ENCODE measurements at places on chromosomes 16 and 17.

- no peak for DNase-seq
These were observed 5.0 kb downstream of the CX3CL1 start for GRCh38 chr16:57377080-57377841.

DNA sequence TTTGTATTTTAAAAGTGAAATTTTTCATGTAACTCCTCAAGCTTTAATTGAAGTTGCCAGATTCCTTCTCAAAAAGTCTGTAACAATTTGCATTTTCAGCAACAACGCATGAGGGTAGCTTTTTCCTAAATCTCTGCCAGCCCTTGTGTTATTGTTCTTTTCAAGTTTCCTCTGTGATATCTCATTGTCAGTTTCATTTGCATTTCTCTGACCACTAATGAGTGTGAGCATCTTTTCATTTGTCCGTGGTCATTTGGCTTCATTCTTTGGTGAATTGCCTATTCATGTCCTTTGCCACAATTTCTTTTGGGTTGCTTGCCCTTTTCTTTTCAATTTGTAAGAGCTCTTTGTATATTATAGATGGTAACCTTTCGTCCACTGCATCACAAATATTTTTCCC is 68.0 kb upstream of the NKD1 start:
- no peak for DNase-seq

DNA sequence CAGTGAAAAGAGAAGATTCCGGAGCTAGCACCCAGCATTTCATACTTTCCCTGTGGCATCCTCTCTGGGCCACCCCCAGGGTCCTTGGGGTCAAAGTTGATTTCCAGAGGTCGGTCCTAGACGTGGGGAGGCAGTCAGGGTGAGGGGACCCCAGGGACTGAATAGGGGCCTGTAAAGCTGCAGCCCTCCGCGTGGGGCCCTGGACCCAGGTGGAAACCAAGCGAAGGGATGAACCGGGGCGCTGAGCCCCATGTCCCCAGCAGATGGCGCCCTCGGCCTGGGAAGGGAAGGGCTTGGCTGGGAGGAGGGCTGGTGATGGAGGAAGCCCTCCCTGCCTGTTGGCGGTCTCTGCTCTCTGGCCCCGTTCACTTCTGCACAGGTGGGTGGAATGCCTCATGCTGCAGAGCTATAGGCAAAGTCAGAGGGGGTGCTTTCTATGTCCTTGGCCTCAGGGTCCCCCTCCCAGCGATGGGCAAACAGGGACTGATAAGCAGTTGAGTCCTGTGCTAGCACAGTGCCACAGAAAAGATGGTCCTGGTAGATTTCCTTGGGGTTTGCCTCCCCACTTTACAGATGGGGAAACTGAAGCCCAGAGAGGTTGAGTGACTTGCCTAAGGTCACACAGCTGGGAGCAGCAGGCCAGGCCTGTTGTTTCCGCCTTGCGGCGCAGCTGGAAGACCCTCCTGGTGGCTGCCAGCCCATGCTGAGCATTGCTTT is 163.4 kb upstream of the CIBAR2 start:
- DNase-seq = peak; percentile 53

GRCh38 chr17:73278465-73279453 is 17.1 kb upstream of the CPSF4L start:
- DNase-seq = peak; percentile 89

GRCh38 chr16:49275050-49275730 is 6.4 kb downstream of the CBLN1 start:
- DNase-seq = no peak

DNA sequence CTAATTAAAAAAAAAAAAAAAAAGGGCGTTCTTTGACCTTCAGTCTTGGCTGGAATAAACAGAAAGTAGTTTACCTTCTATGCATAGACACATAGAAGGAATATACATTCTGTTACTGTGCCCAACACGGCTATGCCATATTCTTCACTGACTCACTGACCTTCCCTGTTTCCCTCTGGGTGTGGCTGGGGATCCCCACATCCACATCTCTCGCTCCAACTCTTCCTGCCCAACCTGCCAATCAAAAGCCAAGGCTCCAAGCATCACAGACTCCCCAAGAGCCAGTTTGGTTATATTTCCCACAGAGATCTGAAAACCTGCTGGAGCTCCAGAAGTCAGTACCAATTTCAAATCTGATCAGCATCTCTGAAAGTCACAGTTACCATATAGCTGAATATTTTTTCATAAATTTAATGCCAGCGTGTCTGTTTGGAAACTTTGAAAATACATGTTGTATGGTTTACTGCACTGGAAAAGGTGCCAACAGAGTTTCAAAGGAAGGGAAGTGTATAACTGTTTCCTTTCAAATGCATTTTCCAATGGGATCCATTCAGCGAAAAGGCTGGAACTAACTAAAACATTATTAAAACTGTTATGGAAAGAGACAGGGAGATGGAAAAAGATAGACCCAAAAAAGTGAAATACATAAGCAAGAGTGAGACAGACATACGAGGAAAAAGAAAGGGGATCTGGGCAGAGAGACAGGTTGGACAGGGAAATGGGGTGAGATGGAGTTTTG is 91.8 kb downstream of the SMG6 start:
- no peak for DNase-seq

- DNase-seq = no peak
These were observed 8.8 kb downstream of the CNP start for GRCh38 chr17:41975099-41976083.

- no peak for DNase-seq
These were observed 58.0 kb downstream of the PITPNC1 start for GRCh38 chr17:67435122-67435521.

DNA sequence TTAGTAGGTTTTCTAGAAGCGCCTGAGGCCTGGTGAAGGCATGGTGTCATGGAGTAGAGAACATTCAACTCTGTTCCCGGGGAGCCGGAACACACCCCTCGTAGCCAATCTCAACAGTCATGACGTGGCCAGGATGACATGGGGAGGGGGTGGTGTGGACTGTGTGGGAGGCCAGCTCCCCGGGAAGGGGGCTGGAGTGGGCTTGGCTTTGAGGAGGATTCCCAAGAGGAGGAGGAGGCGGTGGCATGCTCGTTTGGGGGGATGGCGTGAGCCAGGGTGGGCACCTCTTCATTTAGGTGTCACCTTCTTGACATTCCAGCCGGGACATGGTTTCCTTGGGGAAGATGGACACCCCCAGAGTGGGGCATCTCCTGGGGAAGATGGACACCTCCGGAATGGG is 257.5 kb downstream of the SEC14L1 start:
- DNase-seq = no peak

DNA sequence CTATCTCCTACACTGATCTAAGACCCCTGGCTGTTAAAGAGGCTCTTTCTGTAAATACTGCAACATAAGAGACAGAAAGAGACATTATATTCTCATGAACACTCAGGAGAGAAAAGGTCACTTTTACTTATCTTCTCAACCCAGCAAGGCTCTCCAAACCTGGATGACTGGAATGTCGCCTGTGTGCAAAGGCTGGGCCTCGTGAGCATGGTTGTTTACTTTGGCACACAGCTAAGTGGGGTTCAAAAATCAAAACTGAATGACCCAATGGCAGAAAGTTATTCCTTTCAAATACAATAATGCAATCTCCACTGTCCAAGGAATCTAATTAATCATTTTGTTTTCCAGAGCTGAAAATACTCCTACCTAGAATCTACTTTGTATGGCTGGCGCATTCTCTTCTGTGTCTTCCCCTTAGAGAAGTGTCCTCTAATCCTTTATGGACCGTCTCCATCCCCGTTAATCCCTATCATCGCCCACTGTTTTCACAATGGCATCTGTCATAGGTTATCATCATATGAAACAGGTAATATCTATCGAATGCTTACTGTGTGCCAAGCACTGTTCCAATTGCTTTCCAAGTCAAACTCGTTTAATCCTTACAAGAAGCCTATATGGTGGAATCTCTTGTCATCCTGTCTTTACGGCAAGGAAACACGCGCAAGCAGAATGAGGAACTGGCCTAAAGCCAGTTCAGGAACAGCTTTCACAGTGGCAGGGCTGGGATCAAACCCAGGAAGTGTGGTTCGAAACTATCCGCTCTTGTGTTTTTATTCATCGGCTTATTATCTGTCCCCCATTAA is 1.3 kb downstream of the SLX4 start:
- DNase-seq = no peak

- DNase-seq = no peak
These were observed 3.1 kb downstream of the SLC26A11 start for GRCh38 chr17:80223142-80223815.

DNA sequence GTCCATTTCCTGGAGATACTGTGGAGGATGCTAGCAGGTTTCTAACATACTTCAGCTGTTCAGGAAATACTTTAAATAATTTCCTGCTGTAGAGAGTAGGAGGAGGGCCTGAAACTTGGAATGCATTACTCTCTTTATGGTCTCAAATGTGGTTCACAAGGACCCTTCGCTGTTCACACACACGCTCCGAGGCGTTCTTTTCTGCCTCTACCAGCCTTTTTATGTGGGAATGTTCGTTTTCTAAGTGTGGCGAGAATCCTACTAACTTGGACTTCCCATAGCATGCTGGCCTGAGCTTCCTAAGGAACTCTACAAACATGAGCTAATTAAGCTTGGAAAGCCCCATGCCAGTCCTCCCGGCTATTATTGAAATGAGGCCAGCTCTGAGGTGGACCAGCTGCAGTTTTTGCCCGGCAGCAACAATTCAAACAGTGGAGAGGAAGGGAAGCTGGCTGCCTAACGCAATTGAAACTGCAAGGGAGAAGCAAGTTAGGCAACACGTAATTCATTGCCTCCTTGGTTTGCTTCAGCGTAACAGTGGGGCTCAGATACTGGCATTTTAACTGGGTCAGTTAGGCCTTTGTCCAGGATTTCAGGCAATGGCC is 18.9 kb downstream of the KPNA2 start:
- no peak for DNase-seq

GRCh38 chr17:34287875-34288274 is 2.3 kb downstream of the CCL11 start:
- no peak for DNase-seq

DNA sequence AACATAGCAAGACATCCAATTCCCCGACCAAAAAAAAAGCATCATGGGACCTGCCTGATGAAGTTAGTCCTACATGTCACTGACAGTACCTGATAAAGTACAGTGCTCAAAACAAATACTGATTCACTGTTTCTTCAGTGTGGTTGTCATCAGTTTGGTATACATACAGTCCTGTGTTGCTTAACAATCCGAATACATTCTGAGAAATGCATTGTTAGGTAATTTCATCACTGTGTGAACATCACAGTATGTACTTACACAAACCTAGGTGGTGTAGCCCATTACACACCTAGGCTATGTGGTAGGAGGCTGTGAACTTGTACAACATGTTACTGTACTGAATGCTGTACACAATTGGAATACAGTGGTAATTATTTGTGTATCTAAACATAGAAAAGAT is 19.0 kb upstream of the FA2H start:
- no peak for DNase-seq

GRCh38 chr16:9913604-9914326 is 268.5 kb downstream of the GRIN2A start:
- no peak for DNase-seq

DNA sequence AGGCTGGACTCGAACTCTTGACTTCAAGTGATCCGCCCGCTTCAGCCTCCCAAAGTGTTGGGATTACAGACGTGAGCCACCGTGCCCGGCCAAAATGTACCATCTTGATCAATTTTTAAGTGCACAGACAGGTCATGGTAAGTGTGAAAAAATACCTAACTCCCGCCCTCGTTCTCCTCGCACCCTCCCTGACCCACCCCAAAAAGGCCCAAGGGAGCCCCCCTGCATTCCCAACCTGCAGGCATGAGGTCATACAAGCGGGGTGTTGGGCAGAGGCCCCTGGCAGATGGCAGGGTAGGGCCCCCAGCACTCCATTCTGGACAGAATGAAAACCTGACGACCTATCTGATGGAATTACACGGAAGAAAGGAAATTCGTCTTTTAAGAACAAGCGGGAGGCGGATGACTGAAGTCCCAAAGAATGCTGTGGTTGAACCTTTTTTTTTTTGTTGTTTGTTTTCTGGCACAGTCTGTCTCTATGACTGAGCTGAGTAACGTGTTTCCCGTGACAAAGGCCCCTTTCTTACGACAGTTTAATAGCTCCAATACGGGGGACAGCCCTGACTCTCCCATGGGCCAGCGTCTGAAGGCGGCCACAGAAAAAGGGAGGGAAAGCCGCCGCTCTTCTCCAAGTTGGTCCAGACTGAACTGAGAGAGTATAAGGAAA is 376.4 kb downstream of the SLC39A11 start:
- no peak for DNase-seq

DNA sequence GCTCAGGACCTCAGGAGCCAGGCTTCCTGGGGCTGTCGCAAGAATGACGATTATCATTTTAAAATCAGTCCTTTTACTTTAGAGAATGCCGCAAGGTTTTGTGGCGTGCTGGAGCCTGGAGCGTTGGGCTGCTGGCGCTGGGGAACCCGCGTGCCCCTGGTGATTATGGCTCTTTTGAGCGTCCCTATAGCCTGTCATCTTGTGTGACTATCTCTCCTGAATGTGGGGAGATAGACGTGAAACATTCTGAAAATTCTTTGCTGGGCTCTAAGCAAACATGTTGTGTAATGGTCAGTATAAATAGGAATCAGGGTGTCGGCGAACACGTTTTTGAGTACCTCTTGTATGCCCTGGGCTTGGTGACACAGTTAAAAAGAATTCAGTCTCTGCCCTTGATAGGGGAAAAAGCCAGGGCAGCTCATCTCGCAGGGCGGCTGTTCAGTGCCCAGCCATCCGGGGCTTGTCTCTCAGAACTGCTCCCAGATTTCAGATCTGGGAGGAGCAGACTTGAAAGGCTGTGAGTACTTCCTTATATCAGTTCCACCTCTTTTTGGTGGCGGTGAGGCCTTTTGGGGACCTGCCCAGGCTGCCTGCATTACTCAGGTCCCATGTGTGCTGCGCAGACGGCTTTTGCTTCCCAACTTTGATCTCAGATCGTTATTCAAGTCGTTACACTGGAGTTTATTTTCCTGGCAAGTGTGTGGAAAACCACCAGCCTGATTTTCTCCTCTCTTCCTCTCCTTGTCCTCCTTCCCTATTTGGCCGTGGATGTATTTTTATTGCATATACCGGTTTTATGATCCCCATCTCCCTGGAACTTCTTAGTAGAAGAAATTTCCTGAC is 973 bp downstream of the SLC7A6 start:
- DNase-seq = no peak

DNA sequence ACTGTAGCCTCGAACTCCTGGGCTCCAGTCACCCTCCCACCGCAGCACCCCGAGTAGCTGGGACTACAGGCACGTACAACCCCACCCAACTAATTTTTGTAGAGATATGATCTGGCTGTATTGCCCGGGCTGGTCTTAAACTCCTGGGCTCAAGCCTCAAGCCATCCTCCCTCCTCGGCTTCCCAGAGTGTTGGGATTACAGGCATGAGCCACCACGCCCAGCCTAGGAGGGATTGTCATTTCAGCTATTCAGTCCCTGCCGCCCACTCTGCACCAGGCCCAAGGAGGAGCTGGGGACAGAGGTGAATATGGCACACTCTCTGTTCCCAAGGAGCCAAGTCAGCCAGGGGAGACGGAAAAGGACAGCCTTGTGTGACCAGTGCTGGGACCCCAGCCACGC is 256.2 kb downstream of the PARN start:
- no peak for DNase-seq

- DNase-seq = no peak
These were observed 193.5 kb upstream of the IRX6 start for GRCh38 chr16:55130456-55130855.

- DNase-seq = no peak
These were observed 25.8 kb downstream of the MLYCD start for GRCh38 chr16:83924686-83925085.

Measured in NCI-H345 (cell line).